ENCODE measurements at places on chromosomes 5 and 9.

DNA sequence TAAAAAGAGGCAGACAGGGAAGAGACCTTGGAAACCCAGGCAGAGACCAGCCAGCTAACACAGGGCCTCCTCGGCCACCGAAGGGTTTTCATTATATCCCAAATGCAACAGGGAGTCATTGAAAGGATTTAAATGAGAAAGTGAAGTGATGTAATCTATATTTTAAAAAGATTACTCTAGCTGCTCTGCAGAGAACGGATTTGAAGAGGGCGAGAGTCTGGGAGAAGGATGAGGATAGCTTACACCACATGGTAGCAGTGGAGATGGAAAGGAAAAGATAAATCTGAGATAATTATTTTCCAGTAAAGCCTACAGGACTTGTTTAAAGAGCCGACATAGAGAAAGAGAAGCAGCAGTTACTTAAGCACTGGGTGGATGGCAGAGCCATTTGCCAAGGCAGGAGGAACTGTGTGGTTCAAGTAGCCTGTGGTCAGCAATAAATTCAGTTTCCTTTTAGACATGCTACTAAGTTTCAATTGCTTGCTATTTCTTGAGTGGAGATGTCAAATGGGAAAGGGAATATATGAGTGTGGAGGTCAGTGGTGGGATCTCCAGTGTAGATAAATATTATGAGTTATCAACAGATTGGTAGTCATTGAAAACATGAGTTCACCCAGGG lies 9.3 kb downstream of the FBN2 start:
- peak; percentile 14 for DNase-seq

- DNase-seq = no peak
These were observed 680 bp downstream of the SELENOP start for GRCh38 chr5:42810834-42811590.

DNA sequence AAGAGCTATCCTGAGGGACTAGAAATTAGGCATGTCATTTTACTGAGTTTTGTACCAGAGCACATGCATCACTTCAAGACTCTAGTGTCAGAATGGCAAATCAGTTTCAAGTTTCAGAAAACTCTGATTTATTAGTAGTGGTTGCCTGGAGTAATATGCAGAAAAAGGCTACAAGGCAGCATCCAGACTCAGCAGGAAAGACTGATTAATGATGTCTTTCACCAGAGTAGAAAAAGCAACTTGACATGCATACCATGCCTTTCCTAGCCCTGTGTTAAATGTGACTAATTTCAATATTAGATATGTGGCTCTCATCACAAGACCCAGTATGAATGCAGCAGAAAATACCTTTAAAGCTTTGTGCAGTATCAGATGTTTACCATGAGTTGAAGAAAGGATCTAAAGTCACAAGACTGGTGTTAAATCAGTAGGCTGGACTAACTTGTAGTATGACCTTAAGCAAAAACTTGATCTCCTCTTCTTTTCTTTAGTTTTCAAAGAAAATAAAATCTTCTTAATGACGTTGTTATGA lies 1251.2 kb upstream of the C9orf72 start:
- no peak for DNase-seq

DNA sequence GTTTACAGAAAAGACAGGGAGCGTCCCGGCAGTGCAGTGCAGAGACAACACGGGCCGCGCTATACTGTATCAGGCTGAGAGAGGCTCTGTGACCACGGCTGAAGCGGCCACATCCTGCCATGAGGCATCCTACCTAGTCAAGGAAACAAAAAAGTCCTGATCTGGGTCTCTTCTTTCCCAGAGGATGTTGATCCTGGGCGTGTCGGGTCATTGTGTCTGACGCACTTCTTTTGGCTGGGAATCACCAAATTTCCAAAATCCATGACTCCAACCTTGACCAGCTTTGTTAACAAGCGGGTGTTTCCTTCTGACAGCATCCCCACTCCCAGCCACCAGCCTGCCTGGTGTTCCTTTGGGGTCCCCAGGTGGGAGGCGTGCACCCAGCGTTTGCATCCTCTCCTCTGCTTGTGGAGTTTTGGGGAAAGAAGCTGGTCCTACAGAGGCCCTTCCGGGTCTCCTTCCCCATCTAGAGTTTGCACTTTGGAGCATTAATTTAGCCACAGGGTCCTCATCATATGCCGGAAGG lies 91.4 kb upstream of the RAI14 start:
- no peak for DNase-seq

- no peak for DNase-seq
These were observed 259.7 kb downstream of the MED10 start for GRCh38 chr5:6118691-6119090.

DNA sequence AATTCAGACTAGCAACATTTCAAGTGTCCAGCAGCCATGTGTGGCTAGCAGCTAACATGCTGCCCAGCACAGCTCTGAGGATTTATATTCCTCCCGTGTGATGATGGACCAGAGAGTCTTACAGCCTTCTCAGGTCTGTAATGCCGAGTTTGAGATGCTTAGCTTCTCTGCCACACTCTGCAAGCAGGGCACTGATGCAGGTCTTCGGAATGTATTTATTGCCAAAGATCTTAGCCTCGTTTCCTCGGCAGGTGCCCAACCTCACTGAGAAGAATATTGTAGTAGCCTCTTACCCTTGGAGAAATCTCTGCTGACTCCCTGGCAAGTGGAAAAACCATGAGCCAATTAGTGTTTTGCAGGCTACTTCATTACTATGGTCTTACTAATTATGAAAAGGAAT lies 3.7 kb upstream of the RAI14 start:
- DNase-seq = no peak

- peak; percentile 38 for DNase-seq
These were observed 60.5 kb downstream of the SIL1 start for GRCh38 chr5:139137697-139138096.

DNA sequence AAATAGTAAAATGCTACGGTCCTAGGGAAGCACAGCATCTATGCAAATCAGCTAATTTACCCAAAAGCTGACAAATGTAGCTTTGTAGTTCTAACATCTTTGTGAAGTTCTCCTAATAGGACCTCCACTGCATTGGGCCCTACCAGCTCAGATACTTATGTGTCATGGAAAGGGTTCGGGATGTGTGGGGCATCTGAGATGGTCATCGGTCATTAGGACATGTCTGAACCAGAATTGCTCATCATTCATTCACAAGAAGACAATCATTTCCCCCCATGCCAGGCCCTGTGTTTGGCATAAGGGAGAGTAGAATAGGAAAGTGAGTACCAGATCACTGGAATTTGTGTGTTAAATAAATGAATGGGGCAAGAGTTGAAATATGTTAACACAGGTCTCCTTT lies 35.7 kb downstream of the PWWP2A start:
- DNase-seq = no peak

DNA sequence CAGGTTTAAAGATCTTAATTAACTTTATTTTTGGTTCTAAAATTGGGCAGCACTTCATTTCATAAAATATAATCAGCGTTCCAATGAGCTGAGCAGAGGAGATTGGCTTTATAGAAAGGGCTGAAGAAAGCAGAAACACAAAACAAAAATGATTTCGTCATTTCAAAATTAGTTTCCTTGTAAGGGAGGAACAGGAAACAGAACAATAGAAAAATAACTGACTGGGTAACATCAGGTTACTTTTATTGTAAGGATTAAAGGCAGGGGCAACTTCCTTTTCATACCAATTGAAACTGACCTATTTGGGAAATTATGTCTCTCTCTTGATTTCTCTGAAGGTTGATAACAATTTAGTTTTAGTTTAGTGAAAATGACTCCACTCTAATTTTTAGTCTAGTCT lies 157.1 kb downstream of the ATP10B start:
- peak; percentile 64 for DNase-seq

GRCh38 chr5:106862450-106863193 lies 808.1 kb downstream of the EFNA5 start:
- DNase-seq = no peak

GRCh38 chr5:67029481-67029880 lies 167.1 kb downstream of the CD180 start:
- DNase-seq = no peak

DNA sequence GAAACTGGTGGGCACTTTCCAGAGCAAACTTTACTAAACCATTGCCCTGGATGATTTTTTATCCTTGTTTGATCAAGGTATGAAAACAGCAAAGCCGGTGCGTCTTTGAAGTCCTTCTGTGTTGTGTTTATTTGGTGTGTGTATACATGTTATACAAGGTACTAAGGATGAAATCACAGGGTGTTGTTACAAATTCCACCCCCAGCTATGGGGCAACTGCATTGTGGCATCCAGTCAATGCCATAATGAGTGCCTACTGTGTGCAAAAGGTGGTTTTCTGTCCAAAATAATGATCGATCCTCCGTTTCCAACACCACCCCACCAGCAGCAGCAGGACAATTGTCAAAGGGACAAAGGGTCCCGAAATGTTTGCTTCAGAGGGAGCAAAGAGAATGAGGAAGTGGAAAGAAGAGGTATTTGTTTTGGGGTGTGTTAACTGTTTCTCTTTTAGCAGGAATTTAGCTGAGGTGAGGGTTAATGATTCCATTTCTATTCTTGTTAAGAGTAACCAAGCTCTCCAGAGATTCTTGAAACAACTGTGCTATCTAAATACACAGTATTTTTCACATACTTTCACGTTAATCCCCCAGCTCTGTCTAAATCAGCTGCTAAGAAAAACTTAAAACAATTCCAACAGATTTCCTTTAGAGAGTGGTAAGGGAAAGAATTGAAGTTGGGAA lies 568.7 kb upstream of the KLF4 start:
- no peak for DNase-seq

DNA sequence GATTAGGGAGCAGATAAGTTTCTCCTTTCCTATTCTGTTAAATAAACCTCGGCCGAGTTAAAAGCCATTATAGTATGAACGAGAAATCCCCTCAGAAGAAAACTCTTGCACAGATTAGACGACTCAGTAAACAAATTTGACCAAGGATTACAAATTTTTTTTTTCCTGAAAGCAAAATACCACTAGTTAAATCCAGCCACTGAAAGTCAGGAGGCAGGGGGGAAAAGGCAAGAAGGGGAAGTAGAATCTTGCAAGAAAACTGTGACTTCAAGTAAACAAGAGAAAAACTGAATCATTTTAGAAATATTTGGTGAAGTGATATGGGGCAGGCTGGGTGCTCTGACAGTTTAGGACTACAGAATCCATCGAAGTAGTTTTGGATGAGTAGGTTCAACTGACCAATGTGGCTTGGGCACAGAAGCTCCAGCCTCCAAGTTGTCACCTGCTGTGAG lies 251.0 kb downstream of the DENND1A start:
- DNase-seq = no peak

DNA sequence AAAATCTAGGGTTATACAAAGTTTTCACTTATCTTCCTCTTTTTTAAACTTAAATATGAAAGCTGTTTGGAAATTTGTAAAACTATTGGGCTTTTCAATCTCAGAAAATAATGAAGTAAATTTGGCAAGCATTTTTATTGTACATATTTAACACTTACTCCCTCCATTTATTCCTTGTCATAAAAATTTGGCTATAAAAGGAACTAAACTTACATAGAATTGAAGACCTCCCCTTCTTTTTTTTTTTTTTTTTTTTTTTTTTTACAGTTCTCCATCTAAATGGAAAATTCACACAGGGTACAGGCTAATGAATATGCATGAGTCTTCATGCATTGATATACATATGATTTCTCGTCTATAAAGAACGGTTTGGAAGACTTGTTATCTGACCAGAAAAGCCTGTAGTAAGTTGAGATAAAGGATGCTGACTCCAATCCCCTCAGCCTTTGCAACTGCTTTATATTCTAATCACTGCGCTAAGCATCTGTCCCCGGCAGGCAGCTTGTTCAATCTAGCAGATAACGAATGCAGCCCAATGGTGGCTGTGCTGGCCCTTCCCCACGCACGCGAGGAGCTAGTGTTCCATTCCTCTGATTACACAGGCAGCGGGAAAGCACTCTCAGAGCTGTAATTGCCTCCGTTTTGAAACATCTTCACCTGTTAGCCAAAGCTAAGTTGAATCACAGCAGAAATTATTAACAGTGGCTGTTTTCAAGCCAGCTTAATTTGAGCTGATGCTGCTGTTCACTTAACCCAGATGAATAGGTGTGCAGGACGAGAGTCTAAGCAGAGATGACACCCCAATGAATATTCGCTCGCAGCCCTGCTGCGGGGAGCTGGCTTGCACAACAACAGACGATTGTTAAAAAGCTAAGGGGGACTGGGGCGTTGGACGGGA lies 453.8 kb upstream of the ZNF608 start:
- no peak for DNase-seq

GRCh38 chr9:110180511-110181434 lies 27.2 kb downstream of the C9orf152 start:
- DNase-seq = peak; percentile 28

GRCh38 chr5:125317536-125317995 lies 571.1 kb upstream of the ZNF608 start:
- no peak for DNase-seq

DNA sequence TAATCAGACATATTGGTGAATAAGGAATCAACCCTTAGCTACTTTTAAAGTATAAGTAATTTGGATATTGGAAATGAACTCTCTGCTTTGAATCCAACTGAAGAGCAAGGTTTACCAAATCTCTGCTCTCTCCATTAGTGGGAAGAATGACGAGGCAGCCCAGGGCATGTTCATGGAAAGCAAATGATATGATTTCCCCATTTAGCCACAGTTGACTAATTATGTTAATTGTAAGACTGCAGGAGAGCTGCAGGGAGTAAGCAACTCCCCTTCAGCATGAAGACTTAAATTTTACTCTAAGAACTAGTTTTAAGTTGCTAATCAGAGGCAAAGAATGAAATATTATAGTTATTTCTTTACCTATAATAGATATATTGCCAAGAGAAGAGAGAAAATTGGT lies 194.3 kb upstream of the CD180 start:
- DNase-seq = no peak

DNA sequence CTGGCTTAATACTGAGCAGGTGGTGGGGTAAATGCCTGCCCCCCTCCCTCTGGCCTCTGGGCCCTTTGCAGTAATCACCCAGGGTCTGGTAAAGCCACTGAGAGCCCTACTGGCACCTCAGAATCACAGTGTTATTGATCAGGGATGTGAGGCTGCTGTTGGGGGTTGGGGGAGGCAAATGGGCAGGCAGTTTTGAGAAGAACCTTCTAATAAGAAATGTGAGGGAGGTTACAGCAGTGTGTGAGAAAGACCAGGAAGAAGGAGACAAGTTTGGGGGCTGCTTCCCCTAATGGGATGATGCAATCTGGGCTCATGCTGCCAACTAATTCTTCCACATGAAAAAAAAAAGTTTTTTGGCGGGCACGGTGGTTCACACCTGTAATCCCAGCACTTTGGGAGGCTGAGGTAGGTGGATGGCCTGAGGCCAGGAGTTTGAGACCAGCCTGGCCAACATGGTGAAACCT lies 3.1 kb upstream of the B4GALT7 start:
- no peak for DNase-seq

DNA sequence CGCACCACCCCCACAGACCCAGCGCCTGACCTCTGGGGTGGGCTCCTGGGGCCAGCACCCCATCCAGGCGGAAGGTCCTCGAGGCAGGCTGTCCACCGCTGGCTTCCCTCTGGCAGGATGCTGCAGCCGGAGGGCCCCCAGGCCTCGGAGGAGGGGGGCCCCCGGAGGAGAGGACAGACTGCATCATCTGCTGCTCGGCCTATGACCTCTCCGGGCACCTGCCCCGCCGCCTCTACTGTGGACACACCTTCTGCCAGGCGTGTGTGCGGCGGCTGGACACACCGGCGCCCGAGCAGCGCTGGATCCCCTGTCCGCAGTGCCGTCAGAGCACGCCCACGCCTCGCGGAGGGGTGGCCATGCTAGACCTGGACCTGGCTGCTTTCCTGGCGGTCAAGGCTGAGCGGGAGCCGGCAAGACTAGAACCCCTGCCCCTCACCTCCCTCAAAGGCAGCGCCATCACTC lies 1.2 kb downstream of the RNF224 start:
- DNase-seq = no peak

Data from NB4 (cell line).